ENCODE measurements at places on chromosomes 3 and 15. TPM values are rescaled to one million over a fixed set of nuclear protein-coding genes. Genes with fewer than 3 reads are reported as not detected.

PXYLP1 gene
- polyA plus RNA-seq = 5.1 TPM

DAZL gene
- polyA plus RNA-seq = not detected

RARB gene
- polyA plus RNA-seq = 9.5 TPM

OR5K2 gene
- polyA plus RNA-seq = not detected

MORC1 gene
- not detected for polyA plus RNA-seq

EXD1 gene
- not detected for polyA plus RNA-seq

CHRM5 gene
- not detected for polyA plus RNA-seq

GOLGA8T gene
- 0.32 TPM for polyA plus RNA-seq

LRRN1 gene
- 0.05 TPM for polyA plus RNA-seq

UBP1 gene
- polyA plus RNA-seq = 22.4 TPM

STAB1 gene
- polyA plus RNA-seq = 69.5 TPM

TRIM71 gene
- polyA plus RNA-seq = not detected

ALG3 gene
- polyA plus RNA-seq = 19.3 TPM

SERPINI2 gene
- 1.3 TPM for polyA plus RNA-seq

PPP2R3A gene
- polyA plus RNA-seq = 26.4 TPM

HRG gene
- polyA plus RNA-seq = not detected

SLC25A26 gene
- polyA plus RNA-seq = 24.6 TPM

ADGRG7 gene
- polyA plus RNA-seq = not detected

RNU5B-1 gene
- polyA plus RNA-seq = not detected

KNL1 gene
- polyA plus RNA-seq = 0.14 TPM

GABRR3 gene
- not detected for polyA plus RNA-seq

IL5RA gene
- 1.4 TPM for polyA plus RNA-seq

ZNF106 gene
- polyA plus RNA-seq = 94.6 TPM

BCL6 gene
- 45.8 TPM for polyA plus RNA-seq

NR2E3 gene
- polyA plus RNA-seq = 0.05 TPM

NEIL1 gene
- polyA plus RNA-seq = 17.1 TPM

ALPK3 gene
- polyA plus RNA-seq = 65.8 TPM

EFCC1 gene
- 1.2 TPM for polyA plus RNA-seq

Measured in right cardiac atrium (tissue), 5 donors.